Stimulated activated CD4-positive, alpha-beta T cell treated with anti-CD3 and anti-CD28 coated beads, Interleukin-4, amount 100 ng/mL, for 48 hours (primary cell): ENCODE measurements at places on chromosomes 13 and 19.

DNA sequence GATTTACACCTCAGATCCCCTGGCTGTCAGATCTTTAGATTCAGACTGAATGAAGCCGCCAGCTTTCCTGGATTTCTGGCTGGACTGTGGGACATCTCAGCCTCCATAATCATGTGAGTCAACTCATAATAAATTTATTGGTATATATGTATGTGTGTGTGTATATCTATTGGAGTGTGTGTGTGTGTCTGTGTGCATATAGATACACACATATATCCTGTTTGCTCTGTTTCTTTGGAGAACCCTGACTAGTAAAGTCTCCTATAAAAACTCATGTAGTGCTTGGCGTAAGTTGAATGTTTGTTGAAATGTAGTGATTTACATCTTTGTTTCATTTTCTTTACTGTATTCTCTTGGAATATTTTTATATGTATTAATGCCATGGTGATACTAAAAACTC, 499.5 kb upstream of the KLF12 start:
- DNase-seq = no peak

DNA sequence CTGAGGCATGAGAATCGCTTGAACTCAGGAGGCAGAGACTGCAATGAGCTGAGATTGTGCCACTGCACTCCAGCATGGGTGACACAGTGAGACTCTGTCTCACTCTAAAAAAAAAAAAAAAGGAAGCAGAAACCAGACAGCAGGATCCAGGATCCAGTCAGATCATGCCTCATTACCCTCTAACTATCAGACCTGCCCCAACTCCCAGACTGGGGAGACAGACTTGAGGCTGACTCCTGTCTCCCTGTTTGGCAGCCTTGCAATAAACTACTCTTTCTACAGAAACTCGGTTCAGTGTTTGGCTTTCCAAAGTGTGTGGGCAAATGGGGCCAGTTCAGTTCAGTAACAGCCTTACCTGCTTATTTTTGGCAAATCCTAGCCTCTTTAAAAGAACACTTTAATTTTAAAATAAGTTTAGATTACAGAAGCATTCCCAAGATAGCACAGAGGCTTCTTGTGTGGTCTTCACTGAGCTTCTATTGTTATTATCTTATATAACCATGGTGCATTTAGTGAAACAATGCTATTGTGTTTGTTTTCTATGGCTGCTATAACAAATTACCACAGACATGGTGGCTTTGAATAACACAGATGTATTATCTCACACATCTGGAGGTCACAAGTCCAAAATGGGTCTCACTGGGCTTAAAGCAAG, 18.5 kb downstream of the RASL11A start:
- no peak for DNase-seq

DNA sequence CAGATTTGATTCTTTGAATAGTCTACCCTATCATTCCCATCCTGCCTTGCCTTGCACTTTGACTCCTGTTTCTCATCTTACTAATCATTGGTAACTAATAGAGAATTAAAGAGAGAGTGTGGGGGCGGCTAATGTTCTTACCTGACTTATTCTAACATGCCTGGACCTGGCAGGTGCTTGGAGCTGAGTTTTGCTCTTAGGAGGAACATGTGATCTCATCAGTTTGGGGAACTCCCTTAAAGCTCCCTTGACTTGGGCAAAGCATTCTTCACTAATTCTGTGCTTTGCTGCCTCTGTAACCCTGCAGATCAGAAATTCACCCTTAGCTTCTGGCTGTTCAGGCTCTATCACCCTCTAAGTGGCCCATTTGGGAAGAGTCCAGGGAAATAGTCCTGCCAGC, 861.1 kb downstream of the GPC5 start:
- DNase-seq = no peak

DNA sequence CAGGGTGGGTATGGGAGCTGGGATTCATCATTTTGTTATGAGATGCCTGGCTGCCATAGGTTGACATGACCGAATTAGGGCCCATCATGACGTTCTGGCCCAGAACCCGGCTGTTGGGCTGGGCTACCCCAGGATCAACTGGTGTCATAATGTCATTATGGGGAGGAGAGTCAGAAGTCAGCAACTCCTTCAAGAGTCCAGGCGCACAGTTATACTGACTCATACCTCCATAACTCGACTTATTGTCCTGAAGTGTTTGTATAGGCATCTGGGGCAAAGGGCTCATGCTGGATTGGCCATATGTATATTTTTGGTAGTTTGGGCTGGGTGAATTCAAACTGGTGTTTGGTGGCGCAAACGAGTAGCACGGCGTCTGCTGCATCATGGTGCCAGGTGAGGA, 106.5 kb downstream of the FOXO1 start:
- DNase-seq = no peak

DNA sequence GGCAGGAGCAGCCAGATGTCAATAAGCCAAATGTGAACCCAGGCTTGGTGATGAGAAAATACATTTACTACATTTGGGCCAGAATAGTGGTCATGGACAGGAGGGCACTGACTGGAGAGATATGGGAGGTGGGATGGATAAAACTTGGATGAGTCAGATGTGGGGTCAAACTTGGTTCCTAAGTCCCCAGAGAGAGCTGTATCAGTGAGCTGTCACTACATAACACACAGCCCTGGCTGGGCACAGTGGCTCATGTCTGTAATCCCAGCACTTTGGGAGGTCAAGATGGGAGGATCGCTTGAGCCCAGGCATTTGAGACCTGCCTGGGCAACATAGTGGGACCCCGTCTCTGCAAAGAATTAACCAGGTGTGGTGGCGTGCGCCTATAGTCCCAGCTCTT, 51.6 kb upstream of the EHD2 start:
- DNase-seq = no peak

DNA sequence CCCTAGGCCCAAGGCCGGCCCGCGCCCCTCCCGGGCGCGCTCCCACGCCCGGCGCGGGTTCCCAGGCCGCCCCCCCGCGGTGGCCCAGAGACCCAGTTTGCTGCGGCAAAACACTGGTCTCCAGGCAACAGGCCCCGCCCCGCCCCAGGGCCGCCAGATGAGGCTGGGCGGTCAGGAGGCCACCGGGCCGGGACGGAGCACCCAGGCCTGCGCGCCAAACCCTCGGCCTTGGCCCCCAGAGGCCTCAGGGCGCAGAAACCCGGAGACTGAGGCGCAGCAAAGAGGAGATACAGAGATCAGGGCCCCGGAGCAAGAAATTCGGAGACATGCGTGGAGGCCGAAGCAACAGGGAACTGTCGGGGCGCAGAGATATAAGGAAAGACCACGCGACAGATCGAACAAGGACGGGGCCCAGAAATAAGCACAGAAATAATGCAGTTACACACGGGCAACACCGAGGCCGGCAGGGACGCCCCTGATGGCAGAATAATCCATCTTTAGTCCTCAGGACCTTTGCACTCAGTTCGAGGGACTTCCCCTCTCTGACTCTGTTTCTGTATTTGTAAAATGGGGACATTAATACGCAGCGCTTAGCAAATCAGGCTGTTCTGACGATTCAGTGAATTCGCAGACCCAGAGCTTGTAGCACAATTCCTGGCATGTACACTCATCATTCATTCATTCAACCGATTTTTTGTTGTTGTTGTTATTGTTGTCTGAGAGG, 20.8 kb upstream of the ERCC1 start:
- DNase-seq = peak; percentile 55

GRCh38 chr19:34468409-34468808, 13.1 kb upstream of the WTIP start:
- DNase-seq = no peak

DNA sequence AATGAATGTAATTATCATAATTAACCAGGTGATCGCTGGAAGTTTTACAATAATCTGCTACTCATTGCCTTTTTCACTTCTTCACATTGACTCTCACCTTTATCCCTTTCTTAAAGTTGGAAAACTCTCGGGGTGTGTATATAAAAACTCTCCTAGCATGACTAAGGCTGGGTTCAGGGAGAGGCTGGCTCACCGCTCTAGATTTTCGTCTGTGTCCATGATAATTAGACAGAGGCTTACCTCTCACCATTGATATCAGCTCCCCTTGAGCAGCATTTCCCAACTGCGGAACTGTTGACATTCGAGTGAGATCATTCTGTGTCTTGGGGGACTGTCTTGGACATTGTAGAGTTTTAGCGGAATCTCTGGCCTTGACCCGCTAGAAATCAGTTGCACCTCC, 39.4 kb downstream of the NFIX start:
- DNase-seq = no peak

DNA sequence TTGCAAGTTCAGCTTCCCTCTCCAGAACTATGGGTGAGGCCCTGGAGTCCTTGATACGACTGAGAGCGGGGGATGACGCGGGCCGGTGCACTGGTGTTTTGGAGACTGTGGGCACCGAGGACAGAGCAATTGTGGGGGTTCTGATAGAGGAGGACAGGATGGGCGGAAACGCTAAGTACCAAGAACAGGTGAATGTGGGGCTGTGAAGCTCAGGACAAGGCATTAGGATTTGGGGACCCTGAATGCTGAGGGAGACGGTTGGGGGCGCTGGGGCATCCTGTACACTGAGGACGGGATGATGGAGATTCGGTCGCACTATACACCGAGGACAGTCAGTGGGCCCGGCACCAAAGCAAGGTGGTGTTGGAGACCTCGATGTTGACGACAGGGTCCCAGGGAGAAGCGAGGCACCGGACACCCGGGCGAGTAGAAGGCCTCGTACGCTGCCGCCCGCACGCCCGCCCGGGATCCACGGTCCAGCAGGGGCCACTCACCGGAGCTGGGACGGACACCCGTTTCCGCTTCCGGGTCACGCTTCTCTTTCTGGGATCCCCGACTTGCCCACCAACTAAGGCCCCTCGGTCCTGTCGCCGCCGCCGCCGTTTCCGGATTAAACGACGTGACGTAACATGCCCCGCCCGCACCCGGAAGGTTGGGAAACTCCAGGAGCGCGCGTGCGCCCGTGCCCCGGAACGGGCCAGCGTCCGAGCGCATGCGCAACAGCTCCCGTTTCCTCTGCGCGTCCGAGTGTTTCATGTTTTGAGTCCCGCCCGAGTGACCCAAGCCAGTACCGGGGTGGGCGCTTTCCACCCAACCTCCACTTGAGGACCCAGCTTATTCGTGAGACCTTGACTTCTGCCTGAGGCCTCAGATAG, at the start of gene CHMP2A:
Gene CHMP2A (minus strand): TSS at position 612 of the 875 bp plus-strand sequence. CDS start 893 bp downstream, outside the sequence.
- peak; percentile 99 for DNase-seq

GRCh38 chr19:33468361-33469170, 53.0 kb downstream of the PEPD start:
- DNase-seq = no peak

GRCh38 chr19:35790981-35791813, 15.8 kb downstream of the ARHGAP33 start:
- DNase-seq = no peak

GRCh38 chr13:111926501-111927180, 140.3 kb upstream of the SOX1 start:
- no peak for DNase-seq
